Myometrial cell (primary cell): ENCODE measurements at places on chromosomes 2 and 18. TPM values are rescaled to one million over a fixed set of nuclear protein-coding genes. Genes with fewer than 3 reads are reported as not detected.

Gene ASPRV1
- total RNA-seq = under 0.01 and 0.18 TPM in 2 replicates

Gene CIB4
- not detected in 2 replicates for total RNA-seq

Gene REG1B
- total RNA-seq = not detected in 2 replicates

Gene IL37
- total RNA-seq = not detected in 2 replicates

Gene UGT1A8
- total RNA-seq = not detected in 2 replicates

Gene NYAP2
- not detected in 2 replicates for total RNA-seq

Gene RNU2-63P
- total RNA-seq = not detected in 2 replicates

Gene RNF125
- total RNA-seq = 0.86 and 1.1 TPM in 2 replicates

Gene HOXD9
- total RNA-seq = 3.2 and 5.8 TPM in 2 replicates

Gene OR6B2
- not detected in 2 replicates for total RNA-seq

Gene FHOD3
- under 0.01 and 0.29 TPM in 2 replicates for total RNA-seq

Gene LHCGR
- not detected in 2 replicates for total RNA-seq

Gene DHRS9
- total RNA-seq = 2.0 TPM in 1 of 2 replicates, not detected in the other

Gene POTEJ
- total RNA-seq = not detected in 2 replicates

Gene PPP4R1
- 79.3 and 94.1 TPM in 2 replicates for total RNA-seq

Gene MDH1B
- 0.29 and 0.53 TPM in 2 replicates for total RNA-seq

Gene EMX1
- total RNA-seq = not detected in 2 replicates

Gene SH3YL1
- 14.4 and 18.1 TPM in 2 replicates for total RNA-seq

Gene KCMF1
- 56.7 and 75.8 TPM in 2 replicates for total RNA-seq

Gene CCBE1
- total RNA-seq = 38.3 and 45.6 TPM in 2 replicates

Gene FBLN7
- under 0.01 TPM in 1 of 2 replicates, not detected in the other for total RNA-seq

Gene CCDC74B
- 10.6 and 11.2 TPM in 2 replicates for total RNA-seq

Gene RAB6D
- not detected in 2 replicates for total RNA-seq

Gene NGEF
- total RNA-seq = 3.2 and 5.8 TPM in 2 replicates

Gene NT5C1B
- not detected in 2 replicates for total RNA-seq

Gene UGT1A5
- total RNA-seq = not detected in 2 replicates

Gene SDC1
- total RNA-seq = 25.1 and 26.1 TPM in 2 replicates

Gene MERTK
- total RNA-seq = not detected in 2 replicates

Gene NAT8
- total RNA-seq = not detected in 2 replicates

Gene ANKAR
- total RNA-seq = 3.2 and 5.2 TPM in 2 replicates

Gene PREPL
- 25.7 and 33.0 TPM in 2 replicates for total RNA-seq

Gene ARHGAP28
- total RNA-seq = 4.1 and 7.5 TPM in 2 replicates

Gene RAB3GAP1
- 32.6 and 38.1 TPM in 2 replicates for total RNA-seq

Gene FKBP7
- total RNA-seq = 36.7 and 36.9 TPM in 2 replicates

Gene HOXD8
- total RNA-seq = 8.3 and 11.8 TPM in 2 replicates

Gene REG1A
- not detected in 2 replicates for total RNA-seq

Gene ZC3H6
- 0.86 and 3.5 TPM in 2 replicates for total RNA-seq

Gene SERPINB5
- not detected in 2 replicates for total RNA-seq
